ENCODE measurements at places on chromosomes 6 and 20. TPM values are rescaled to one million over a fixed set of nuclear protein-coding genes. Genes with fewer than 3 reads are reported as not detected.

LY6G6C gene
- total RNA-seq, result not detected

FAM83D gene
- total RNA-seq, result 18.9 TPM

DNA sequence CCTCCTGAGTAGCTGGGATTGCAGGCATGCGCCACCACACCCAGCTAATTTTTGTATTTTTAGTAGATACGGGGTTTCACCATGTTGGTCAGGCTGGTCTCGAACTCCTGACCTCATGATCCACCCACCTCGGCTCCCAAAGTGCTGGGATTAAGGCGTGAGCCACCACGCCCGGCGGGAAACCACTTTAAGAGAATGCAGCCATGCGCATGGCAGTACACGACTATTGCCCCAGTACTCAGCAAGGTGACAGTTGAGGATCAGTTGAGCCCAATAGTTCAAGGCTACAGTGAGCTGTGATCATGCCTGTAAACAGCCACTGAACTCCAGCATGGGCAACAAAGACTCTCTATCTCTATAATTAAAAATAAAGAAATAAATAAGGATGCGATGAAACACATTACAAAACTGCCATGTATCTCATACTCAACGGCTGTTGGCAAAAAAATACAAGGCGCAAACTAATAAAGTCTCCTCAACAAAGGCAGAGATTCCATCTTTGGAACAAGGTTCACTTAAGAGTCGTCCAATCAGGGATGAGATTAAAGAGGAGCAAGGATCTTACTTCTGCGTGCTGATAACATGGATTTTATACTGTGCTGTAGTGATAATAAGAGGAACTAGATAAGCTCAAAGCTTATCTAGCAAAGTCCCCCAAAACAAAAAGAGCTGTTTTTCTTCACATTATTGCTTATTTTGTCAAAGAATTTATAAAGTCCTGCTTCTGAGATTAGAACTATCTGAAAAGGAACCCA lies 51.1 kb downstream of the STAU1 start:
- DNase-seq, result no peak
- peaks cover 32% of the 10 kb centered on the region for H3K36me3 ChIP-seq
- no peak overlapping the region for H3K27ac ChIP-seq
- H3K4me3 ChIP-seq, result no peak overlapping the region
- peaks cover 7% of the 10 kb centered on the region for H3K4me1 ChIP-seq

DNA sequence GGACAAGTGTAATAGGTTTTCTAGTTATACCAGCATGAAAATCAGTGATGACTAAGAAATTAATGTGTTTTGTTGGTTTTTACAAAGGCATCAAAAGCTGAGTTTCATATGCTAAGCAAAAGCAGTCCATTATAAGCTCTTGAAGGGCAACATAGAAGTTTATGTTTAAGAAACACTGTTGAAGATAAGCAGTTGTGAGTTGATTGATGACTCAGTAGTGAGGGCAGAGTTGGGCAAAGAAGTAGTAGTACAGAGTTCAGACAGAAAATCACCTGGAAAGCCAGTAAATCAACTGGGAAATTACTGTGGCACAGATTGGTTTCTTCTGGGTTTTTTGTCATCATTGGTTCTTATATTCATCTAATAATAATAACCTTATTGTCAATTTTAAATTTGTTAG lies 78.0 kb upstream of the SMIM8 start:
- DNase-seq, result no peak
- H3K4me3 ChIP-seq, result no peak overlapping the region
- peaks cover 3% of the 10 kb centered on the region for H3K4me1 ChIP-seq
- no peaks in the 10 kb centered on the region for H3K27me3 ChIP-seq
- H3K27ac ChIP-seq, result no peak overlapping the region

DNA sequence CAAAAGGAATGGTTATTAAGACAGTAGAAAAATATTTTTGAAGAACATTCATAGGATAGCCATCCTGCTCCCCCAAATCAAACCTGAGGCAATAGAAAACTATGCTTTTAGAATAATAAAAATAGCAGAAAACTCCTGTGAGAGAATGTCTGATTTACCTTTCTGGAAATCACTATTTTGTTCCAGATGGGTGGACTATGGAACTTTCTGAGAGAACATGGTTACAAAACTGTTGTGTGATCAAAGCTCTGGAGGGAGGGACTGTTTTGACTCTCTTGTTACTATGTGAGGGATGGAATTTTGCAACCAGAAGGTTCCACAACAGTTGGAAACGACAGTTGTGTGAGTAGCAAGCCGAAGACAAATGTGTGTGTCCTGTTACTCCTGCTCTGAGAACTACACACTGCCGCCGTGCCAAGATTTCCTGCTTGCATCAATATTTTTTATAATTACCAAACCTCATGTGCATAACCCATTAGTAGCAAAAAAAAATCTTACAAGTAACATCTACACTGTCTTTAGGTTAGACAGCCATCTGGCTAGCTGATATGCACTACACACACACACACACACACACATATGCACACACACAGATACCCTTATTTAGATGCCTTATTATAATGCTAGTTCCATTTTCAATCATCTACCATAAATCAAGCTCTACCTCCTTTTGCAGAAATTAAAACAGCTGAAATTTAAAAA lies 11.0 kb upstream of the HIVEP1 start:
- peaks cover 2% of the 10 kb centered on the region for H3K36me3 ChIP-seq
- peaks cover 4% of the 10 kb centered on the region for H3K27me3 ChIP-seq
- H3K27ac ChIP-seq, result no peak overlapping the region
- DNase-seq, result no peak
- no peak overlapping the region for H3K4me3 ChIP-seq
- H3K4me1 ChIP-seq, result no peaks in the 10 kb centered on the region

DNA sequence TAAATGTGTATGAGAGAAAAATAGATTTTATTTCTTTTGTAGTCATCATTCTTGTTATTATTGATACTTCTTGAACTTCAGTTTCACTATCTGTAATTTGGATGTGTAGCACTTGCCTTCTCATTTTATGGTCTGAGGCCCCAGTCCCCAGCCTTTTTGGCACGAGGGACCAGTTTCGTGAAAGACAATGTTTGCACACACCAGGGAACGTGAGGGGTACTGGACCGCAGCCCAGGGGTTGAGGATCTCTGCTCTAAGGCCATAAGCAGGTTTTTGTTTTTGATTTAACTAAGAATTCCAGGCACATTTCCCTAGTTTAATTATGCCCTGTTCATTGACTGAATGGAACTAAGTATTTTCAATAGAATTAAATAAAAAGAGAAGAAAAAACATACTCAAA lies 261.5 kb downstream of the BMP2 start:
- no peaks in the 10 kb centered on the region for H3K27me3 ChIP-seq
- no peaks in the 10 kb centered on the region for H3K36me3 ChIP-seq
- H3K4me3 ChIP-seq, result no peak overlapping the region
- no peak for DNase-seq

Measured in activated CD4-positive, alpha-beta memory T cell treated with anti-CD3 and anti-CD28 coated beads, Interleukin-2, amount 10 ng/mL, durations not matched to agents 7 days and 5 days (primary cell).